ENCODE measurements at places on chromosomes 13 and 19. TPM values are rescaled to one million over a fixed set of nuclear protein-coding genes. Genes with fewer than 3 reads are reported as not detected.

The MAP4K1 gene
- 0.57 TPM for total RNA-seq

The KIR2DL3 gene
- total RNA-seq, result not detected

The CLDN10 gene
- not detected for total RNA-seq

The SLITRK6 gene
- 0.18 TPM for total RNA-seq

The HCN2 gene
- total RNA-seq, result 0.08 TPM

The MISP gene
- 0.09 TPM for total RNA-seq

All from fibroblast of the aortic adventitia (primary cell).